Subcutaneous preadipocyte (primary cell): ENCODE measurements at places on chromosomes 6 and 20. TPM values are rescaled to one million over a fixed set of nuclear protein-coding genes. Genes with fewer than 3 reads are reported as not detected.

ARFGEF2 gene
- 23.9 and 34.4 TPM in 2 replicates for total RNA-seq

HLA-DPA1 gene
- total RNA-seq: 3.1 and 7.0 TPM in 2 replicates

FAM83C gene
- total RNA-seq: not detected in 2 replicates

TNF gene
- total RNA-seq: not detected in 2 replicates

GRM1 gene
- under 0.01 TPM in 2 replicates for total RNA-seq

TINAG gene
- total RNA-seq: not detected in 2 replicates

EDN1 gene
- under 0.01 TPM in 1 of 2 replicates, not detected in the other for total RNA-seq

HCRTR2 gene
- not detected in 2 replicates for total RNA-seq

COX4I2 gene
- not detected in 2 replicates for total RNA-seq

NECAB3 gene
- 21.7 and 23.3 TPM in 2 replicates for total RNA-seq

ULBP1 gene
- 0.37 and 0.59 TPM in 2 replicates for total RNA-seq

REM1 gene
- not detected in 2 replicates for total RNA-seq

ABHD16B gene
- not detected in 2 replicates for total RNA-seq

SPAG4 gene
- 6.5 and 12.1 TPM in 2 replicates for total RNA-seq

OGFR gene
- total RNA-seq: 34.2 and 42.2 TPM in 2 replicates

DEFB124 gene
- not detected in 2 replicates for total RNA-seq

RCAN2 gene
- 0.78 and 7.0 TPM in 2 replicates for total RNA-seq

PYGB gene
- total RNA-seq: 173 and 266 TPM in 2 replicates

TP53TG5 gene
- not detected in 2 replicates for total RNA-seq

EYA2 gene
- 0.37 TPM in 1 of 2 replicates, not detected in the other for total RNA-seq

TTK gene
- 22.4 and 42.4 TPM in 2 replicates for total RNA-seq

ENPP5 gene
- total RNA-seq: 0.78 and 9.6 TPM in 2 replicates

STMN3 gene
- 8.8 and 15.1 TPM in 2 replicates for total RNA-seq

FAM83B gene
- total RNA-seq: not detected in 2 replicates

ZNF831 gene
- total RNA-seq: not detected in 2 replicates

PERP gene
- total RNA-seq: 20.9 and 21.1 TPM in 2 replicates

USP49 gene
- total RNA-seq: 2.0 and 2.2 TPM in 2 replicates

BHLHE23 gene
- not detected in 2 replicates for total RNA-seq

TUBB2B gene
- total RNA-seq: 0.37 and 2.7 TPM in 2 replicates

APCDD1L gene
- 1.8 and 3.9 TPM in 2 replicates for total RNA-seq

NRN1 gene
- 29.0 and 51.4 TPM in 2 replicates for total RNA-seq

BEND6 gene
- 9.6 and 12.7 TPM in 2 replicates for total RNA-seq

TNFRSF6B gene
- total RNA-seq: 8.2 and 10.7 TPM in 2 replicates

NOTCH4 gene
- total RNA-seq: 0.59 and 0.73 TPM in 2 replicates

EPB41L1 gene
- 13.2 and 14.3 TPM in 2 replicates for total RNA-seq

CNKSR3 gene
- 2.9 and 4.9 TPM in 2 replicates for total RNA-seq

TNXB gene
- 99.6 and 179 TPM in 2 replicates for total RNA-seq

STK38 gene
- 17.6 and 19.0 TPM in 2 replicates for total RNA-seq

KCNK5 gene
- 0.37 and 0.39 TPM in 2 replicates for total RNA-seq
